Fibroblast of skin of right quadriceps (primary cell): ENCODE measurements at places on chromosomes 6 and 20.

DNA sequence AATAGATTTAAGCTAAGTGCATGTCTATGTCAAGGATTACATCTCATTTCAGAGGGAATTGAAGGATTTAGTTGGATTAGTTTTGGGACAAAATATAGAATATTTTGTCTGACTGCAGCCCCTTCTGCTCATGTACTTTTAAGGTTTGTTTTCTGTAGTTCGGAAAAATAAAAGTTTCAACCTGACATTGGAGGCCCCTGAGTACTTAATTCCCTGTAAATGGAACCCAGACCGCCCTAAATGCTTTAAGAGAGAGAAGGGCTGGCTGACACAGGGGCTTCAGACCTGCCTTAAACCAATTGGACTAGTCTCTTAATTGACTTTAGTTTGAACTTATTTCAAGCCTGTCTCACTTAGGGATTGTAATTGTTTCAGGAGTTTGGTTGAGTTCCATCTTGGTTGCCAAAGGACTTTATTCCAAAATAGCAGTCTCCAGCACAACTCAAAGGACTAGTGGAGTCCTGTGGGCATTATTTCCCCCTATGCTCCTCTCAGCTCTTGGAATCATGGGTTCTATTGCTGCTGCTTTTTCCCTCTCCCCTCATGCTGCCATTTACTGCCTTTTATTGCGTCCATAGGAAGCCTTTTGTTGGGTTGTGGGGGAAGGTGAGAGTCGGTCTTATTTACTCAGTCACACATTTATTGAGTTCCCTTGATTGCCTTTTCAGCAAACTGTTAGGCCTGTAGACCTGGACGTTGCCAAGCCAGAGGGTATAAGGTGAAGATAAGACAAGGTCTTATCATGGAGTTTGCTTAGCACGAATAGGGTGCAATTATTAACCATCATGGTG lies 14.5 kb downstream of the BRD2 start:
- DNase-seq, result no peak

GRCh38 chr6:4647414-4648365 lies 128.5 kb upstream of the CDYL start:
- DNase-seq, result peak; percentile 82

DNA sequence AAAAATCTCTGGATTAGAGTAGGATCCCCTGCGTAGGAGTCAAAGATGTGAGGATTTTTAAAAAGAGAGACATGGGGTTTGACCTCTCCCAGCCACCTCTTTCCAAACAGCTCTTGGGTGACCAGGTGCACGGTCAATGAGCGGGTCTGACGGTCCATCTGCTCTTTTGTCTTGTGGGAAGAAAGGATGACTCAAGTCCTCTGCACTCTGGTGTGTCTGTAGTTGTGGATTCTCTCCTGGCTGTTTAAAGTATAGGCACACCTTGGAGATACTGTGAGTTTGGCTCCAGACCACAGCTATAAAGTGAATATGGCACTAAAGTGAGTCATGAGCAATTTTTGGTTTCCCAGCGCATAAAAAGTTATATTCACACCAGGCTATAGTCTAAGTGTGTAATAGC lies 209.8 kb downstream of the BMP7 start:
- DNase-seq, result no peak

DNA sequence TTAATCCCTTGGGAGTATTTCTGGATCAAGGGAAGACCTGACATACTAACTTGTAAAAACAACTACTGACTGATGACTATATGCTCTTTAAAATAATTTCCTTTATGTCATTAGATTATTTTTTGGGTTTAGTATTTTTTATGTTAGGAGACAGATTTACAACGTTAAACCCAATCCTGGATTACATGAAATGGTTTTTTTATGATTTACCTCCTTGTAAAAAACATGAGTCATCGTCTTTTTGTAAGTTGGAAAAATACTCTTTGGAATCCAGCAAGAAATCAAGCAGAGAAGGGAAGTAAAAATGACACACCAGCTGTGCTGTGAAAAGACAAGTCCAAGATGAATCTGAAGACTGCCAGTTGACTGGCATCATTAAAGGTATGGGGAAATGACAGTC lies 6.7 kb downstream of the STK4 start:
- peak; percentile 50 for DNase-seq

DNA sequence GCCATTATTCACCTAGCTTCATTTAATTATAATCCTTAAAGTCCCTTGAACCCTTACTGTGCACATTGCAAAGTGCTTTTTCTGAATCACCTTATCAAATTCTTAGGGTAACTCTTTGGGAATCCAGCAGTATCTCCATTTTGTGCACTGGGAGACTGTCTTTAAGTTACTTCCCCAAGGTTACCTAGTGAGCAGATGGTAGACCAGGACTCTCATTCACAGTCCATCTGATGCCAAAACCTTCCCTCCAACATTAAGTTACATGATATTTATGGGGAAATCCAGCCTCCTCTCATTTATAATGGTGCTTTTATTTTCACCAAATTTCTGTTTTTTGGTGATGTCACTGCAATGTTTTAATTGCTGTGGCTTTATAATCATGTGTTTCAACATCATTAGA lies 75.7 kb downstream of the NCOA7 start:
- no peak for DNase-seq
